Kidney tubule cell (primary cell): ENCODE measurements at places on chromosomes 6 and 20.

GRCh38 chr6:33075568-33076405 lies at the start of gene HLA-DPB1:
Gene HLA-DPB1 (plus strand): TSS chr6:33075990. CDS start chr6:33076042, 52 bp downstream.
- DNase-seq: peak; percentile 59

DNA sequence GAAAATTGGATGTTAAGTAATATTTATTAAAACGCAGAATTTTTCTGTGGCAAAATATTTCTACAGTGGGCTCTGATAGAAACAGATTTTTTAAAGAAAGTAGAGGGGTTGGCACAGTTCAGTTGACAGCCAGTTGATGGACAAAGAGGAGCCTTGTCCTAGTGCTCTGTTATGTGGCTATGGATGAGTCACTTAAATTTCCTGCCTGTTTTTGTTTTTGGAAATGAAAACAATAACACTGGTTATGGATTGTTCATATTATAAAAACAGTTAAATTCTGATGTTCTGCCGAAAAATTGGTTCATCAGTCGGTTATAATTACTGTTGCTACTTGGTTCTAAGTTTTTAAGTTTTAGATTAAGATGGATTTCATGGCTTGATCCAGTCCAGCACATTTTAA lies 42.8 kb downstream of the MYO6 start:
- DNase-seq: no peak

DNA sequence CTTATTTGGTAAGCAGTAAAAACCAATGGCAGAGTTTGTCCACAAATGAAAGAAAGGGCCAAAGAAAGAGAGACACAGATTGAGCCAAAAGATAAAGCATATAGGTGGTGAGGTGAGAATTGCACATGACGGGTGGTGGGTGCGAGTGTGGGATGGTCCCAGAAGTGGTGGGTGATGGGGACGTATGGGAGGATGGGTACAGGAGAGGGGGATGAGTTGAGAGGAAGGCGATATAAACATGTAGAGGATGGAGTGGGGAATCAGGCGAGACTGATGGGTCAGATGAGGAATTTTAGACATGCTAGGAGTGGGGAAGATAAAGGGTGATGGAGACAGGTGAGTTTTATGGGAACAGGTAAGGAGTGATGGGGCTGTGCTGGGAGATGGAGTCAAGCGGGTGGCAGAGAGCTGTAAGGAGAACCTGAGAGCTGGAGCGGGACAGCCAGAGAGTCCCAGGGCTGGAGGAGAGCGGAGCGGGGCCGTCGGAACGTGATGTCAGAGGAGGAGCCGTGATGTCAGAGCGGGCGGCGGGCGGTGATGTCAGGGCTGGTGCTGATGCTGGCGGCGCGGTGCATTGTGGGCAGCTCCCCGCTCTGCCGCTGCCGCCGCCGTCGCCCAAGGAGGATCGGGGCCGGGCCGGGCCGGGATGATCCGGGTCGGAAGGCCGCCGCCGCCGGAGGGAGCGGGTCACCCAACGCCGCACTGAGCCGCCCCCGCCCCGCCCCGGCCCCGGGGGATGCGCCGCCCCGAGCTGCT lies at the start of gene TTBK1:
TSS of gene TTBK1 (plus strand) at position 574 of the 756 bp plus-strand sequence. CDS start 3,180 bp downstream, outside the sequence.
- DNase-seq: no peak

- peak; percentile 39 for DNase-seq
Measured at GRCh38 chr6:53929041-53929820, 134.4 kb downstream of the LRRC1 start.

DNA sequence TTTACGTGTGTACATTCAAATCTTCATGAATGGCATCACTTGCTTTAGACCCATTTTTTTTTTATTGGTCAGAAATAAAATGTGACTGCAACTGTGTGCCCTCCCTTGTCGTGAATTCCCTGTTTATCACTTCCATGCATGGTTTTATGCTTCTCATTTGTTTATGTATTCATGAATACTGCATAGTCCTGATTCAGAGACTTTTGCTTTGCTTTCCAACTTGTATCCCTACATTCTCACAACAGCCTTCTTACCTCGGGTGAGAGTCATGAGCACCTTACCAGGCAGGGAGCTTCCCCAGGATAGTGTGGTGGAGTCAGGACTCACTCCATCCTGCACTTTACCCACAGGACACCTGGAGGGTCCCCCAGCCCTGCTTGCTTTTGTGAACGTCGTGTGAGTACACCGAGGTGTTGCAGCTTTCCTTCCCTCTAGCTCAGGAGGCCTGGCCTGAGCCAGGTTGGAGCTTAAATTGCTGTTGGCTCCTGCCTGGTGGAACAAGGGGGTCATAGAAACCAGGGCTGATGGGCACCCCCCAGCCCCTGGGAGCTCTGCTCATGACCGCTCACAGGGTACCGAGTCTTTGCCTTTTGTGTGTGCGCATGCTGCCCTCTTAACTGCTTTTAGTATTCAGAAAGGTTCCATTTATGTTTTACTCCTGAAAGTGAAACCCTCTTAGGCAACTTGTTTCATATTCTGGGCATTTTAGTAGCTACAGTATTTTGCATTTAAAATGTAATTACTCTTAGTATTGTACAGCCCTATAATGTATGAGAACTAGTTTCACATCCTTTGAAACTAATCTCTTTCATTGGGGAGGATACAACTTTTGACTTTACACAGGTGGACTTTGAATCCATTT lies 66.0 kb downstream of the CDS2 start:
- no peak for DNase-seq

- DNase-seq: no peak
Measured at GRCh38 chr6:2854396-2854982, 12.8 kb upstream of the SERPINB1 start.

GRCh38 chr6:53358440-53359094 lies 9.8 kb upstream of the ELOVL5 start:
- DNase-seq: no peak

GRCh38 chr6:167760979-167761793 lies 65.5 kb upstream of the AFDN start:
- peak; percentile 21 for DNase-seq

- no peak for DNase-seq
Measured at GRCh38 chr6:128259730-128260685, 260.4 kb downstream of the PTPRK start.

- DNase-seq: peak; percentile 13
Measured at GRCh38 chr6:132685009-132685408, 26.0 kb upstream of the TAAR1 start.

GRCh38 chr6:31068669-31069340 lies 43.6 kb downstream of the C6orf15 start:
- peak; percentile 85 for DNase-seq

DNA sequence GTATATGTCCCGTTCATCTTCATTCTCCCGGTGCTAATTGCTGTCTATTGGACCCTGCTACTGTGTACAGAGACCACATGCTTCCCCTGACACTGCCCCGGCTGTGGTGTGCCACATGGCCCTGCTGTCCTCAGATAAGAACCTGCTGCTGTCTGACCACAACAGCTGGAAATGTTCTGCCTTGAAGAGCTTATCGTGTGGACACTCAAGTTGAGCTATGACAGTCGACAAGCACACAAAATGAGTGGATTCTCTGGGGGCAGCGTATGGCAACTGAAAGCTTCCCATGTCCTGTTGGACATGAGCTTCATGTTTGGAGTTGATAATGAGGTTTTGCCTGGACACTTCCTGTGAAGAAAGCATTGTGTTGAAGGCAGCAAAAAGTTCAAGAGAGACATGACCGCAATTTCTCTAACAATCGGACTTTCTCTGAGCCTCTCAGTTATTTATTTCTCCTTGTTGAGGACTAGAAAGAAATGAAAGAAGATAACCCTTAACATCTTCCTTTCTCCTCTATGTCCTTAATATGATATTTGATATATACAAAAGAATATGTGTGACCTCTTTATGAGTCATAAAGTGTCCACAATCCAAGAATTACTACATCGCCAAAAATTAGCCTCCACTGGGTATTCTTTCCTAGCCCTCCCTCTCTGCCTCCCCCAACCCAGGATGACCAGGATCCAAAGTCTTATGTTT lies 187.1 kb upstream of the TCF21 start:
- no peak for DNase-seq

- DNase-seq: peak; percentile 98
Measured at GRCh38 chr6:48826901-48827701, 636.0 kb downstream of the MMUT start.

GRCh38 chr20:54535746-54536145 lies 60.4 kb downstream of the DOK5 start:
- DNase-seq: no peak

GRCh38 chr6:85756982-85757381 lies 114.3 kb upstream of the SYNCRIP start:
- DNase-seq: peak; percentile 25

GRCh38 chr6:1616701-1617463 lies 7.2 kb downstream of the FOXC1 start:
- peak; percentile 58 for DNase-seq

DNA sequence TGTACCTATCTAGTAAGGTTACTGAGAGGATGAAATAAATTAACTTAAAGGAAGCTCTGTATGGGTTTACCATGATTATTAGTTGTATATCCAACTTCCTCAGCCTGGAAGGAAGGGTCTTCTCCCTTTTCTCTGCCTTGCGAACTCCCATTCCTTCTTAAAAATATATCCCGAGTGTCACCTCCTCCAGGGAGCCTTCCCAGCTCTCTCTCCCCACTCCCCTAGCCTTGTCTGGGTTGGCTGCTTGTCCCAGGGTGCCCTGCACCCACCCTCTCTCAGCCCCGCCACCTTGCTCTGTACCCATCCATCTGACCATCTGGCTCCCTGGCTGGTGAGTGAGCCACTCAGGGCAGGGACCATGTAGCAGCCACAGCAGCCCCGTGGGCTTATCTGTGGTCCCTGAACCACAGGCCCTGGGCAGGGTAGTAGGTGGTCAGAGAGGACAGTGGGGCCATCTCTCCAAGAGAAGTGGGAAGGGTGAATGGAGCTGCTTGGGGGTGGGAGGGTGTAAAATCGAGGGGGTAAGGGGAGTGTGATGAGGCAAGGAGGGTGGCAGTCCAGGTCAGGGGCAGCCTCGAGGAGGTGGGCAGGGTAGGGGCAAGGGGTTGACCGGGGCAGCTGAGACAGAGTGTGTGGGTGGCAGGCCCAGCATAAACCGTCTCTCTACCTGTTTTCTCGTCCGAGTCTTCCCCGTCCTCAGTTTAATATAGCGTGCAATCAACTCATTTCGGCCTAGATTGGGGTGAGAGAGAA lies 12.8 kb downstream of the TEAD3 start:
- DNase-seq: no peak

DNA sequence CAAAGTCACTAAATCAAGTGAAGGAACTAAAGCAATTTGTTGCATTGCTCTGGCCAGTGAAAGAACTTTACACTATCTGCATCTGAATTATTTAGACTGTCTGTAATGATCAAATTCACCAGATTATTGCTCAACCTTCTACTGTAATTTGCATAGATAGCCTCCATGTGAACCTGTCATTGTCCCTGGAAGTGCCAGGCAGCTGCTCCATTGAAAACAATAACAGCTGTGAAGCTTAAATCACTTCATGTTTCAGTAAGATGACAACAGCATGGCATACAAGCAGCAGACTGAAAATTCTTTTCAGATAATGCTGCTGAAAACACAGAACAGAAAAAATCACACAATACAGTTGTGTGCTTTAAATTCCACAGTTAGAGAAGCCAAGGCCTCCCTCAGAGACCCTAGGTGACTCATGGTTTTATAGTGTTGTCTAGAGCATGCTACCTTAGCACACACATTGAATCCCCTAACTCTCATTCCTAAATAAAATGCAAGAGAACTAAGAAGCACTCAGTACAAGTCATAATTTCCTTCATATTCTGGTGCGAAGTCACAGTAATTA lies 248.9 kb downstream of the TPBG start:
- DNase-seq: no peak

- no peak for DNase-seq
Measured at GRCh38 chr20:56504373-56505005, 20.1 kb upstream of the FAM209A start.

DNA sequence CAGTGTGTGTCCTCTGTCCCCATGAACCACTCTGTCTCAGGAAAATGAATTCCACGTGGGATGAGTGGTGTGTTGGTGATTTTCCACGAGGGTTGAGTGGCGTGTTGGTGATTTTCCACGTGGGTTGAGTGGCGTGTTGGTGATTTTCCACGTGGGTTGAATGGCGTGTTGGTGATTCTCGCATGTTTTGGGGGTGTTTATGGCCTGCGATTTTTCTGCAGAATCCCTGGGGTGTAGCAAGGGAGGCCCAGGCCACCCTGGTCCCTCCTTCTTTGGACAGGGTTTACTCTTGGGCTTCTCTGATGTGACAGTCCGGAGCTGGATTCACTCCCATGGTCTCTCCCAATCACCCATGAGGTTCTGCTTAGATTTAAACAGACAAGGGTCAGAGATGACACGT lies 90.6 kb upstream of the FRMD1 start:
- DNase-seq: no peak

DNA sequence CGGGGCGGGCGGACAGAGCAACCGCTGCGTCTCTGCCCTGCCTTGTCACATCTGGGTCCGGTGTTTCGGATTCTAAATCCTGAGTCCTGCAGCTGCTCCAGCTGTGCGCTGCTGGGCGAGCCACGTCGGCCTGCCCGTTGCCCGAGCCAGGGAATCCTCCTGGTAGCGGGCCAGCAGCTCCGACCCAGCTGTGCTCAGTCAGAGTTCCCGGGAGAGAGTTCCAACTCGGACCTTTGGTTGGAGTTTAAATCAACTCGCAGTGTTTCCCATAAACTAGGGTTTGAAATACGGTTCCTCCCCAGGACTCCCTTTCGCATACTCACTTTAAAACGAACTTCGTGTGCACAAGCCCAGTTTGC lies 315 bp upstream of the PDE10A start:
- peak; percentile 58 for DNase-seq

DNA sequence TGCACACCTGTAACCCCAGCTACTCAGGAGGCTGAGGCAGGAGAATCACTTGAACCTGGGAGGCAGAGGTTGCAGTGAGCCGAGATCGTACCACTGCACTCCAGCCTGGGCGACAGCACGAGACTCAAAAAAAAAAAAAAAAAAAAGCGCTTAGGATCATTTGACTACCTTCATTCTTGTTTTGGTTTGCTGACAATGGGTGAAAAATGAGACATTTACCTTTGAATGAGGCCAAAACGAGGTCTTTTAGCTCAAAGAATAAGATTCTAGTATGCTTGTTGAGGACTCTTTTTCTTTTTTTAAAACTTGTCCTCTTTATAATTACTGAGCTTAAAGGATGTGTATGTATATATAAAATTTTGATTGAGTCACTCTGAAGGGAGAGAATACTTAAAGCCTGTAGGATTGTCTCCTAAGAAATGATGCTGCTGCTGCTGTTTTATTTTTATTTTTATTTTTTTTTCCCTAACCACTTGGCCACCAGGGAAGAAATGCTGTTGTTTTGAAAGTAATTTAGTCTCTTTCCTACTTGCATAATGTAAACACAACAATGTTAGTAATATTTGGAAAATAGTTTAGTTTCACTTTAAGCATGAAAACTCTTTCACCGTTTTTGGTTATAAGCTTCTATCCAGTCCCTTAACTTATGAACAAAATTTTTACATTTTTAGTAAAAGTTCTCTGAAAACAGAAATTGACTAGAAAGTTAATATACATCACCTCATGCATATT lies 7.9 kb downstream of the UBR2 start:
- no peak for DNase-seq
